ENCODE measurements at places on chromosomes 4 and X.

- no peak for DNase-seq
These were observed 188.1 kb upstream of the WDFY3 start for GRCh38 chr4:85154591-85154990.

DNA sequence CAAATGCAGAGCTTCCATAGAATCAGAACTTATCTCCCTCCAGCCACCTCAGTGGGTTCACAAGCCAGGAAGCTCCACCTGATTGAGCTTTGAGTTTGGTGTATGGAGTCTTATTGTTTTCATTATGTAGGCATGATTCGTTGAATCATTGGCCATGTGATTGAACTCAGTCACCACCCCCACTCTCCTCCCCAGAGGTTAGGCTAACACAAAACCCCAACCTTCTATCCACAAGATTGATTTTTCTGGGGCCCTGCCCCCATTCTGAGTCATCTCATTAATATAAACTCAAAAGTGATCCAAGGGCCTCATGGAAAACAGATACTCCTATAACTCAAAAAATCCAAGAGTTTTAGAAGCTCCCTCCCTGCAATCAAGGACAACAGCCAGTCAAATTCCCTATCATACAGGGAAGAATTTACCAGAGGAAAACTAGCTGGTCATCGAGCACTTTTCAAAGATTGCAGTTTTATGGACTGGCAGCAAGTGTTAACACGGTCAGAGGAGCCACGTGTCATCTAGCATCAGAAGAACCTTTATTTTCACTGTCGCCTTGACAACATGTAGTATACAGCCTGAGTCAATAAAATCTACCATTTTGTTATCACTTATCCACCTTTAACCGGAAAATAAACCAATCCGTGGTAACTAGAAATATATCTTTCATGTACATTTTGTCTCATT is 35.9 kb upstream of the GUCY1B1 start:
- DNase-seq = no peak

GRCh38 chr4:6458528-6458927 is 13.9 kb downstream of the PPP2R2C start:
- DNase-seq = no peak

- no peak for DNase-seq
These were observed 38.9 kb upstream of the PHEX start for GRCh38 chrX:21993265-21993664.

- DNase-seq = no peak
These were observed 44.7 kb downstream of the MAML3 start for GRCh38 chr4:140109292-140109691.

DNA sequence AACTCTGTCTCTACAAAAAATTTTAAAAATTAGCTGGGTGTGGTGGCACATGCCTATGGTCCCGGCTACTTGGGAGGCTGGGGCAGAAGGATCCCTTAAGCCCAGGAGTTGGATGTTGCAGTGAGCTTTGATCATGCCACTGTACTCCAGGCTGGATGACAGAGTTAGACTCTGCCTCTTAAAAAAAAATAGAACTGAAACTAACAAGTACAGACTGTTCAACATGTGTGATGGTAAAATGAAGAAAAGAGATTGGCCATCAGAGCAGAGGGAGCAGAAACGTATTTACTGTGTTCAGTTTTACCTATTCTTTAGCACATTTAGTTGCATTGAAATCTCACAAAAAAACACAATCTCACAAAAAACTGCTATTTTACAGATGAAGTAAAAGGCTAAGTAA is 77.9 kb upstream of the NAP1L5 start:
- DNase-seq = no peak

- DNase-seq = no peak
These were observed 1.1 kb downstream of the MOB1B start for GRCh38 chr4:70903291-70903603.

GRCh38 chr4:24978291-24979075 is 52.3 kb downstream of the LGI2 start:
- DNase-seq = no peak

- no peak for DNase-seq
These were observed 16.7 kb upstream of the PSAPL1 start for GRCh38 chr4:7451434-7451789.

DNA sequence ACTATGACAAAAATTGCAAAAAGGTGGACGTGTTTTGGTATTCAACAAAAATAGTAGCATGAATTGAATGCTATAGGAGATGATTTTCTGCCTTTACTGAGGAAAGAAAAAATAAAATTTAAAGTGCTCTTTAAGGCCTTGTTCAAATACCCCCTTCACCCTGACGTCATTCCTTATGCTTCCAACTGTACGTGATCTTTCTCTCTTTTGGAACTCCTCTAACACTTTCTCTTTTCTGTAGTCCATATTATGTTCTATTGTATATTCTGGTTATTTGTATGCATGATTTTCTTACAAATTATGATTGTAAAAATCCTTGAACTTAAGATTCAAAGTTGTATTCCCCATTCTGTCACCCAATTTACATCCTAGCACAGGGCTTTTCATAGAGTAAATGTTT is 100.5 kb downstream of the POU4F2 start:
- DNase-seq = no peak

DNA sequence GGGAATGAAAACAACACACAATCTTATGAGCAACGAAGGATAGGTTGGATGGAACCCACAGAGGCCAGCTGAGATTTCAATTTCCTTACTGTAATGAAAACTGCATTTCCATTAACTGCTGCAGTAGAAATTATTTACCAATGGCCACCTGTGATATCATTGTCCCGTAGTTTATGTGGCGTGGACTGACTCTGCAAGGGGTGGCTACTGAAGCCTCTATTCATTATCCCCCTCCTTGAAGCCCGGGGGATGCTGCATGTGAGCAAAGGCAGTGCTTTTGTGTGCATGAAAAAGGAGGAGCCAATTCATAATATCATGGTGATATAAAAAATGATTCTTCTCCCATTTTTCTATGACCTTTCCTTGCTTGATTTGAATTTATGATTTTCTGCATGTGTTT is 207.8 kb downstream of the PTTG2 start:
- no peak for DNase-seq

GRCh38 chr4:87309625-87310024 is 13.1 kb downstream of the HSD17B13 start:
- no peak for DNase-seq

DNA sequence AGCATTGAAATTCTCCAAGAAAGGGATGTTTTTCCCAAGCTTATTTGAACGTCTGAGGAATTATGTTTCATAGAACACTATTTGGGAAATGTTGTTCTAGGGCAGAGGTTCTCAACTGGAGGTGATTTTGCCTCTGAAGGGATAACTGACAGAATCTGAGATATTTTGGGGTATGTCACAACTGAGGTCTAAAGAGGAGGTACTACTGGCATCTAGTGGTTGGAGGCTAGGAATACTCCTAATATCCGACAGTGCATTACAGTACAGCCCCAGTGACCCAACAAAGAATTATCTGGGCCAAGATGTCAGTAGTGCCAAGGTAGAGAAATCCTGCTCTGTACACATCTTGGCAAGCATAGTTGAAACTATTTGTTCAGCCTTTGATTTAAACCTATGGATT is 6.4 kb downstream of the HSPA4L start:
- DNase-seq = no peak

DNA sequence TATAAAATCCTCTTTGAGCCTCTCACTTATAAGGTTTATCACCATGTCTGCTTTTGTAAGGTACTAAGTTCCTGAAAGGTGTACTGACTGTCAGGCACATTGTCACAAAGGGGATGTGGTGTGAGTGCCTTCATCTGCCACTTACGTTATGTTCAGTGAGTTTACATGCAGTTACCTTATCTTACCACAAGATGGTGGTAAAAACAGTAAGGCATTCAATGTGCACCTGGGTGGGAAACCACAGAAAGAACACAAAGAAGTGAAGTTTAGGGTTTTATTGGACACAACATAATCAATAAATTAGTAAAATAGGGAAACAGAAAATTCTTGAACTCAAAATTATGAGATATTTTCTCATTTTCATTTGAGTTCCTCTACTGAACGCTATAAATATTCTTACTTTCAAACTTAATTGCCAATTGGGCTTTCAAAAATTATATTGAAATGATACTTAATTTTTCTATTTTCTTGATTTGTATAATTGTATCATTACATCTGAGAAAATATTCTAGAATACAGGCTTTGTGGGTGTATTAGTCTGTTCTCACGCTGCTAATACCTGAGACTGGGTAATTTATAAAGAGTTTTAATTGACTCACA is 650.8 kb downstream of the PCDH7 start:
- DNase-seq = no peak

DNA sequence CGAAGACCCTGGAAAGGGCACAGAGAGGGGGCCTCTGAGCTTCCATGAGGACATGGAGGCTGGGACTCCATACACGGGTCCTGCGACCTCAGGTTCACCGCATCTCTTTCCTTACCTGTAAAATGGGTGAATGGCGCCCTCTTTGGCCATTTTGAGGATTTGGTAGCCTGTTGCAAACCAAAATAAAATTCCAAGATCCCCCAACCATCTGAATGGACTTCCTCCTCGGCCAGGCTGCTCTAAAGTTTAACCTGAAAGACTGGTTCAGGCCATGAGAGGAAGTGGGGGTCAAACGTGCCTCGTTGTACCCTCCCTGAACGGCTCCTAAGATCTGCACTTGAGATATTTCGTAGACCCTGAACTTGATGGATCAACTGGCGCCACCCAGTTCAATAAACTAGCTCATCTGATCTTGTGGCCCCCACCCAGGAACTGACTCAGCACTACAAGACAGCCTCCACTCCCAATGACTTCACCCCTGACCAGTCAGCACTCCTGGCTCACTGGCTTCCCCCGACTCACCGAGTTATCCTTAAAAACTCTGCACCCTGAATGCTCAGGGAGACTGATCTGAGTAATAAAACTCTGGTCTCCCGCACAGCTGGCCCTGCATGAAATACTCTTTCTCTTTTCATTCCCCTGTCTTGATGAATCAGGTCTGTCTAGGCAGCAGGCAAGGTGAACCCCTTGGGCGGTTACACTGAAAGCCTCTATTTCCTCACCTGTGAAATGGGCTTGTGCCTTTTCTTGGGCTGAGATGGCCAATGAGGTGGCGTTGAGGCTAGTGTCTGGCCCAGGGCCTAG is 32.9 kb upstream of the GPR78 start:
- DNase-seq = no peak

GRCh38 chr4:73856518-73856917 is 3.4 kb downstream of the PF4V1 start:
- DNase-seq = no peak

DNA sequence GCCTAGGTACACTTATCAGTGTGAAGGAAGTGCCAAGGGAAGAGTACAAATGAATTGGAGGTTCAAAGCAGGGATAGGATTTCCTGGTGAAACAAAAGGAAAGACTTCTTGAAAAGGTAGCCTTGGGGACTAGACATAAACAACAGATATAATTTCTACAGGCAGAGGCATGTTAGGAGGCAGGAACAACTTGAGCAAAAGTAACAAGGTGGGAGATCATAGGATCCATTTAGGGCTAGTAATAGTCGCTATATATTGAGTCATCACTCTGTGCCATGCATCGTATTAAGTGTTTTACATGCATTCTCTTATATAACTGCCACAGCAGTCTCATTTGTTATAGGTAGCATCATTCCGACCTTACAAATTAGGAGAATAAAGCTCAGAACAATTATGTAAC is 98.3 kb upstream of the EOLA2 start:
- DNase-seq = no peak

DNA sequence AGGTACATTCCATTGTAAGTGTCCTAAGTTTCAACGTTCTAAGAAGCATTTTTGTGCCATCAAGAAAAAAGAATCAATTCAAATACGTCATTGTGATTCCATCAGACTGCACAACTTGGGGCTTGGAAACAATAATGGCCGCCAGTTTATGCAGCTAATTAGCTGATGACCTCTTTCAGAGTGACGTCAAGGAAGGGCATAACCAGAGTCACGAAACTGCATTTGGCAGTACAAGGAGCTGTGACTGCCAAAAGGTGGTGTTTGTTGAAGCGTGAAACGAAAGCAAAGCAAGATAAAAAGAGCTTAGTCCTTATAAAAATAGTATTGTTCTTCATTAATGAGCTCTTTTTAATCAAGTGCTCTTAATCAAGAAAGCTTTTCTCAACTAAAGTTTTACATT is 81.1 kb upstream of the SH3RF1 start:
- DNase-seq = no peak

- DNase-seq = no peak
These were observed 102.9 kb downstream of the SYTL5 start for GRCh38 chrX:38109042-38109898.

DNA sequence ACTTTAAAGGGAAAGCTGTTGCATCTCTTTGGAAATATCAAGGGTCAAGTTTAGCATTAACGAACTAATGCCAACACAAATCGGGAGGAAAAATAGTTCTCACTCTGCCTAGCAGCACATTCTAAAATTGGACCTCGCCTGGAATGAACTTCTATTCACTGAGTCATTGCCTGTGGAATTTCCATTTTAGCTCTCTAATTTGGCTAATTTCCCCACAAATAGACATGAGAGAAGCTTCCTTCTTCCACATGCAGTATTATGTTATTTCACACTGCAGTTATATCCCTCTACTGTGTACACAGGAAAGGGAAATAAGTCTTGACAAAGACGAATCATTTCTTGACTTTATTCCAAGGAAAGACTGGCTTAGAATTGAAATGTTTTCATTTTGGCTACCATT is 9.3 kb downstream of the ZXDA start:
- no peak for DNase-seq

GRCh38 chrX:136272325-136272724 is 21.1 kb upstream of the MAP7D3 start:
- DNase-seq = no peak

GRCh38 chrX:104419211-104419610 is 146.8 kb upstream of the IL1RAPL2 start:
- no peak for DNase-seq

DNA sequence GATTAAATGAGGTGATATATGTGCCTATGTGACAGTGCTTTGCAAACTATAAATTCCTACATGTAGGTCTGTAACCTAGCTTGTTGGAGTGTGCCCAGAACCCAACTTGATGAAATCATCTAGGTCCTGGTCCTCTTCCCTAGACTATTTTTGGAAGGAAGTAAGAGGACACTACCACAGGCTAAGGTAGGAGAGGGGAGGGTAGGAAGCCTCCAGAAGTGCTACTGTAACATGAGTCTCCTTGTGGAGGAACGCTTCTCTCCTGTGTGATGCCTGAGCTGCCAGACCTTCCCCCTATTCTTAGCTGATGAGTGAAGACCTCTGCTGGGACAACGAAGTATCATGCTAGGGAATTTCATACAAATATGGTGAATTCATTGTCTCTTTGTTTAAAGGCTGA is 41.8 kb upstream of the IL21 start:
- DNase-seq = no peak

DNA sequence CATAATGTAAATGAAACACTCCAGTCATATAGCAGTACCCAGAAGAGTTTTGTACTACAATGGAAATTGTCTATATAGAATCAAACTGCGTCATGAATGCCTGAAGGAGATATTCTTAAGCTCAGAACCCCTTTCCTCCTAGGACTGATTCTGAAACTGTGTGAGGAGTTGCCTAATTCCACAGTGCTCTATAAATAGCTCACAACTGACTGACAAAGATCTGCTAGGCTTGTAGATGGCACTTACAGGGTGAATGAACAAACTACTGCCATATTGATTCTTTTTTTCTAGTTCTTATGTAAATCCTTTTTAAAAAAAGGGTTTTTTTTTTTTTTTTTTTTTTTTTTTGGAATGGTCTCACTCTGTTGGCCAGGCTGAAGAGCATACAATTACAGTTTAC is 30.1 kb upstream of the UGT2B17 start:
- no peak for DNase-seq

GRCh38 chr4:104682311-104682710 is 187.6 kb upstream of the CXXC4 start:
- DNase-seq = no peak

All from stimulated activated CD4-positive, alpha-beta T cell treated with anti-CD3 and anti-CD28 coated beads, Interleukin-15, amount 100 ng/mL, for 48 hours (primary cell).